Astrocyte (in vitro differentiated cells and primary cell): ENCODE measurements at places on chromosomes 2 and 18.

DNA sequence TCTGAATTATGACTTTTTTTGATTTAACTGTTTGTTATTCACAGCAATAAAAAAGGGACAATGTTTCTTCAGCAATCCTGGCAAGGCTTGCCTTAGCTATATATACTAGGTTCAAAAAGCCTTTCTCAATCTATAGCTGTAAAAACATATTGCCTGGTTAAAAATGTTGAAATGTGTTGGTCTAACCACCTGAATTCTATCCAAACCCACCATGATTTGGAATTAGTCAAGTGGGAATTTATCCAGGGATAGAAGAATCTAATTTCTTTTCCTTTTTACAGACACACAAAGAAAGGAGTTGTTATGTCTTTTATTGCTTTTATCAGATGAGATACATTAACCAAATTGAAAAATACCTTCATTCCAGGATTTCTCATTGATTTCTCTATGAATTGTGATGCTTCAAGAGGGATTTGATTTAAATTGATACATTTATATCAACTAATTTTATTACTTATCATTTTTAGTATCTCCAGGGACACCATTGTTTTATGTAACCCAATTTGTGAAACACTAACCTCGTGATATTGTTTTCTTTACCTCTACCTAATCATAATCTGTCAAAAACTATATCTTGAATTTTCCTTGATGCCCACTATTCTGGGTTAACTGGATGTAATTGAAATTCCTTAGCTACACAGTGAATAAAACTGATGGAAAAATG lies 88.1 kb downstream of the LRP1B start:
- H3K27ac ChIP-seq, result peak overlapping the region; percentile 4
- no peaks in the 10 kb centered on the region for H3K27me3 ChIP-seq
- DNase-seq, result peak; percentile 68

- H3K4me1 ChIP-seq, result peaks cover 8% of the 10 kb centered on the region
- H3K27ac ChIP-seq, result no peak overlapping the region
- H3K4me3 ChIP-seq, result no peak overlapping the region
- H3K36me3 ChIP-seq, result no peaks in the 10 kb centered on the region
Observed at GRCh38 chr18:56286775-56287325, 351.5 kb downstream of the TXNL1 start.

DNA sequence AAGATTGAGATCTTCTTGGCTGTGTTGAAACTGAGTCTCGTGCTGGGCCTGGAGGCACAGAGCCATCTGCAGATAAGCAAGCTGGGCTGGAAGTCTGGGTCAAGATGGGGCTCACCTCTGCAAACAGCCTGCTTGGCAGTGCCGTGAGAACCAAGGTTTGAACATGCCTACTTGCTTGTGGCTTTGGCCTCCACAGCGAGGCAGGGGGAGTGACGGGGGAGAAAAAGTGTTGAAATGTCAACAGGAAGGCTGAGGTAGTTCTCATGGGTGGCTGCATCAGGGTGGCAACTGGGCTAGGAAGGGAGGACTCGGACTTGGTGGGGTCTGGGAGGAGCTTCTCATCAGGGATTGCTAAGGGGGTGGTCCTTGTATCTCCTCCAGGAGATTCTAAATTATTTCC lies 99.7 kb downstream of the THNSL2 start:
- no peak overlapping the region for H3K4me3 ChIP-seq
- no peaks in the 10 kb centered on the region for H3K27me3 ChIP-seq
- no peaks in the 10 kb centered on the region for H3K4me1 ChIP-seq
- DNase-seq, result no peak
- no peaks in the 10 kb centered on the region for H3K36me3 ChIP-seq

DNA sequence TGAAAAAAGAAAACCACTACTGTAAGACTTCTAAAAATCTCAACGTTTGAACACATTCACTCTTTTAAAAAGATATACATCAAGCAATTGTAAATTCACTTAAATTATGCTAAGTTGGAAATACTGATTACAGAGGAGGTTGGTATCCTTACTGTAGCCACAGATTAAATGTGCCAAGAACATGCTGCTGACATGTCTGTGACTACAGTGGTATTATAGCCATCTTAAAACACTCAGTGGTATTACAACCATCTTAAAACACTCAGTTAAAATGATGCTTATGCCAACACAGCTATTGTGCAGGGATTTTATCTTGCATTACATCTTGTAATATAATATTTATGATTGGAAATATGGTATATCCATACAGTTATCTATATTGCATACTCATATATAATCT lies 50.0 kb downstream of the TMEM131 start:
- peaks cover 9% of the 10 kb centered on the region for H3K4me1 ChIP-seq
- no peak for DNase-seq
- H3K4me3 ChIP-seq, result no peak overlapping the region

- no peak within 1 kb of the TSS for H3K27ac ChIP-seq
- peak within 1 kb of the TSS; percentile 68 for H3K4me3 ChIP-seq
- H3K27me3 ChIP-seq, result peaks cover 17% of the 10 kb centered on the region
- peaks cover 27% of the 10 kb centered on the region for H3K4me1 ChIP-seq
- no peaks in the 10 kb centered on the region for H3K36me3 ChIP-seq
Observed at GRCh38 chr2:14632133-14632936, at the start of gene LRATD1. Gene LRATD1, plus strand, starts transcription at chr2:14632717. Its CDS starts 1,263 bp downstream, at chr2:14633980.

DNA sequence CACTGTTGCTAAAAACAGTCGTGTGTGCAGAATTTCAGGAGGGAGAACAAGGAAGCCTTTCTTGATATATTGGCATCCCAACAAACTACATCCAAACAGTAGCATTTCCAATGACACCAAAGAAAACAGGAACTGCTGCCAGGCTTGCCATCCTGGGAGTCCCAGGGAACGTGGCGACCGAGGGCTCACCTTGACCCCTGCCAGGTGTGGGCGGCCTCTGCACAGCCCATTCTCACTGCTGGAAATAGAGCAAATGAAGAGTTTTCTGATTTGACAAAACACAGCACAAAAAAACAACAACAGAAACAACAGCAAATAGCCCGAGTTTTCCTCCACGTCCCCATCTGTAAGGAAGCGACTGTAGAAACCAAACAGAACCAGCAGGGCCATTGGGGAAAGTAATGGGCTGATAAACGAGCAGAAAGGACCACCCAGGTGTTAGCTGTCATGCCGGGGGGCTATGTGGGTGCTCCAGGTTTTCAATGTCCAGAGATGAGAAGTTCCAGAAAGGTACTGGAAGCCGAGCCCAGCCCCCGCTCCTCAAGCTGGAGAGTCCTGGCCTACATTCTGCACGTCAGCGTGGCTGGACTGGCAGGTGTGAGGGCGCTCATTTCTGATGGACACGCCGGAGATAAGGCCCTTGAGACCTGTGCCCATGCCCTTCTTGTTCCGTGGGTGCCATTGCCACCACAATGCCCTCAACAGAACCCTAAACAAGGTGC lies 80.8 kb downstream of the TWIST2 start:
- H3K36me3 ChIP-seq, result no peaks in the 10 kb centered on the region
- H3K27ac ChIP-seq, result no peak overlapping the region
- no peaks in the 10 kb centered on the region for H3K27me3 ChIP-seq
- DNase-seq, result no peak
- H3K4me1 ChIP-seq, result peaks cover 8% of the 10 kb centered on the region
- H3K4me3 ChIP-seq, result no peak overlapping the region

GRCh38 chr2:134683561-134684112 lies 35.2 kb downstream of the TMEM163 start:
- DNase-seq, result peak; percentile 22
- H3K4me1 ChIP-seq, result peaks cover 2% of the 10 kb centered on the region
- no peaks in the 10 kb centered on the region for H3K36me3 ChIP-seq
- H3K27ac ChIP-seq, result no peak overlapping the region

DNA sequence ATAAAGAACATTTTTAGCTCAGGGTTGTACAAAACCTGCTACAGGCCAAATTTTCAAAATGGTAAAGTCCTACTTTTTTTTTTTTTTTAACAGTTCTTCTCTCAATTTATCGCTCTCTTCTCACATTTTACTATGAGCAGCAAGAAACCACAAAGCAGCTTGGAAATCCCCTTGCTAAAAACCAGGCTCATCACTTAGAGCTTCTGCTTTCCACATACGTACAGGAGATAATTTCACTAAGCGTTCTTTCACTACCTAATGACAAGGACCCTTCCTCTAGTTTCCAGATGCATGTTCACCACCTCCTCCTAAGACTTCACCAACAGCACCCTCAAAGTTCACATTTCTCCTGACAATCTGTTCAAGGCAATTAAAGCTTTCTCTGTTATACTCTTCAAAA lies 294.9 kb upstream of the CYRIA start:
- no peak overlapping the region for H3K27ac ChIP-seq
- no peaks in the 10 kb centered on the region for H3K27me3 ChIP-seq
- H3K4me1 ChIP-seq, result no peaks in the 10 kb centered on the region
- H3K36me3 ChIP-seq, result no peaks in the 10 kb centered on the region
- no peak for DNase-seq
- no peak overlapping the region for H3K4me3 ChIP-seq

DNA sequence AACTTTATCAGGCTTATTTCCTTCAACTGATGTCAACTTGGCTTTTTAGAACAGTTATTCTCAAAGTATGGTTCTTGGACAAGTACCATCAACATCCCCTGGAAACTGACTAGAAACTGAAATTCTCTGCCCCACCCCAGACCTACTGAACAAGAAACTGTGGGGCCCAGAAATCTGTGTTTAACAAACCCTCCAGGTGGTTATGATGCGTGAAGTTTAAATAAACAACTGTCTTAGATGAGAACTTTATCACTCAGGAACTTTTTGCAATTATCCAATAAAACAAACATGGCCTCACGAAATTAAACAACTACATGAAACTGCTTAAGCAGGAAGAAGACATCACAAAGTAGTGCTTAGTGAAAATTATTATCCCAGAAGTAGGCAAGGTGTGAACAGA lies 4.4 kb downstream of the HIBCH start:
- no peaks in the 10 kb centered on the region for H3K27me3 ChIP-seq
- peaks cover 3% of the 10 kb centered on the region for H3K36me3 ChIP-seq
- no peak overlapping the region for H3K4me3 ChIP-seq
- peaks cover 10% of the 10 kb centered on the region for H3K4me1 ChIP-seq
- no peak overlapping the region for H3K27ac ChIP-seq

- H3K4me3 ChIP-seq, result peak overlapping the region; percentile 63
- no peak overlapping the region for H3K27ac ChIP-seq
- peaks cover 45% of the 10 kb centered on the region for H3K27me3 ChIP-seq
- H3K36me3 ChIP-seq, result no peaks in the 10 kb centered on the region
- H3K4me1 ChIP-seq, result peaks cover 50% of the 10 kb centered on the region
- no peak for DNase-seq
Observed at GRCh38 chr2:172101821-172102390, 794 bp downstream of the DLX2 start.

GRCh38 chr2:215447673-215448081 lies 11.8 kb upstream of the FN1 start:
- H3K27ac ChIP-seq, result no peak overlapping the region
- peak; percentile 64 for DNase-seq
- no peaks in the 10 kb centered on the region for H3K27me3 ChIP-seq
- no peak overlapping the region for H3K4me3 ChIP-seq
- no peaks in the 10 kb centered on the region for H3K4me1 ChIP-seq
- no peaks in the 10 kb centered on the region for H3K36me3 ChIP-seq

GRCh38 chr2:239535413-239536144 lies 134.8 kb upstream of the HDAC4 start:
- no peaks in the 10 kb centered on the region for H3K36me3 ChIP-seq
- DNase-seq, result no peak
- H3K27ac ChIP-seq, result no peak overlapping the region
- no peak overlapping the region for H3K4me3 ChIP-seq
- no peaks in the 10 kb centered on the region for H3K27me3 ChIP-seq

DNA sequence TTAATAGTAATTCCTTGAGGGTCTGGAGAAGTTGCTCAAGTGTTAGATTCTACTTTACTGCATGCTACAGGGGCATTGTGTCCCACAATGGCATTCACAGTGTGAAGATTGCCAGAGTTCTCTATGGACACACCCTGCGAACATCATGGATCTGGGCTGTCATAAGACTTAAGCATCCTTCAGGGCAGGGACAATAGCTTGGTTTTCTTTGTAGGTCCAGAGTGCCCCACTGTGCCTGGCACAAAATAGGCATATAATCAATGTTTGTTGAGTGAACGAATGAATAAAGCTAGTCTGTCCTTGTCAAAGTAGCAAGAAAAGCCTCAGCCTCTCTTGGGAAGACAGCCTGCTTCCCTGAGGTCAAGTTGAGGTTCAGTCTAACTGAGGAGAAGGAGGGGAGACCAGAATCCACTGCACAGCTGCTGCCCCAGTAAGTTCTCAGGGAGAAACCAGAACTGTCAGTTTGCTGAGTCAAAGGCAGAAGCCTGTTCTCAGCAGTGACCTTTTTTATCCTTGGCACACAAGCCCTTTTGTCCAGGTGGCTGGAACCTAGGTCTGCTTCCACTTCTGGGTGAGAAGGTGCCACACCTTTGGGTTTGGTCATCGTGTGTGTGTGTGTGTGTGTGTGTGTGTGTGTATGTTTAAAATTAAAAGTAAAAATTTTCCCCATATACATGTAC lies 15.0 kb downstream of the INPP4A start:
- H3K27ac ChIP-seq, result no peak overlapping the region
- peaks cover 3% of the 10 kb centered on the region for H3K4me1 ChIP-seq
- no peaks in the 10 kb centered on the region for H3K27me3 ChIP-seq
- H3K4me3 ChIP-seq, result no peak overlapping the region
- DNase-seq, result no peak
- no peaks in the 10 kb centered on the region for H3K36me3 ChIP-seq

GRCh38 chr18:47873625-47874024 lies 56.8 kb downstream of the SMAD2 start:
- H3K27ac ChIP-seq, result no peak overlapping the region
- H3K4me3 ChIP-seq, result no peak overlapping the region
- no peaks in the 10 kb centered on the region for H3K4me1 ChIP-seq
- H3K36me3 ChIP-seq, result peaks cover 5% of the 10 kb centered on the region
- no peaks in the 10 kb centered on the region for H3K27me3 ChIP-seq
- DNase-seq, result no peak

- H3K4me3 ChIP-seq, result no peak overlapping the region
- no peak overlapping the region for H3K27ac ChIP-seq
- no peaks in the 10 kb centered on the region for H3K4me1 ChIP-seq
Observed at GRCh38 chr2:222025881-222026271, 272.9 kb downstream of the PAX3 start.
